ENCODE measurements at places on chromosomes 4 and X. TPM values are rescaled to one million over a fixed set of nuclear protein-coding genes. Genes with fewer than 3 reads are reported as not detected.

The MAGEA10 gene
- total RNA-seq: not detected

The MAGEA1 gene
- not detected for total RNA-seq

The ALPK1 gene
- 17.5 TPM for total RNA-seq

The PIGA gene
- total RNA-seq: 9.2 TPM

The MFAP3L gene
- 7.2 TPM for total RNA-seq

The IL1RAPL1 gene
- total RNA-seq: 0.78 TPM

The MTNR1A gene
- not detected for total RNA-seq

The DUX4 gene
- total RNA-seq: not detected

The FRMPD3 gene
- total RNA-seq: not detected

The SPOCK3 gene
- 0.65 TPM for total RNA-seq

The PNMA6F gene
- not detected for total RNA-seq

The CENPVL2 gene
- total RNA-seq: not detected

The GC gene
- not detected for total RNA-seq

The LEF1 gene
- not detected for total RNA-seq

The NPY2R gene
- total RNA-seq: 27.4 TPM

The ZNF718 gene
- 2.9 TPM for total RNA-seq

The SYN1 gene
- total RNA-seq: 0.36 TPM
